Endothelial cell of umbilical vein (primary cell): ENCODE measurements at places on chromosomes 3 and 15. TPM values are rescaled to one million over a fixed set of nuclear protein-coding genes. Genes with fewer than 3 reads are reported as not detected.

GRCh38 chr3:133209871-133210550 is 171.8 kb downstream of the TMEM108 start:
- DNase-seq = no peak

GRCh38 chr15:38226608-38227266 is 25.9 kb upstream of the SPRED1 start:
- peak; percentile 78 for DNase-seq

- DNase-seq = no peak
Observed at GRCh38 chr3:25291481-25291905, 136.6 kb upstream of the RARB start.

- no peak for DNase-seq
Observed at GRCh38 chr3:68306571-68306970, 625.8 kb downstream of the TAFA4 start.

DNA sequence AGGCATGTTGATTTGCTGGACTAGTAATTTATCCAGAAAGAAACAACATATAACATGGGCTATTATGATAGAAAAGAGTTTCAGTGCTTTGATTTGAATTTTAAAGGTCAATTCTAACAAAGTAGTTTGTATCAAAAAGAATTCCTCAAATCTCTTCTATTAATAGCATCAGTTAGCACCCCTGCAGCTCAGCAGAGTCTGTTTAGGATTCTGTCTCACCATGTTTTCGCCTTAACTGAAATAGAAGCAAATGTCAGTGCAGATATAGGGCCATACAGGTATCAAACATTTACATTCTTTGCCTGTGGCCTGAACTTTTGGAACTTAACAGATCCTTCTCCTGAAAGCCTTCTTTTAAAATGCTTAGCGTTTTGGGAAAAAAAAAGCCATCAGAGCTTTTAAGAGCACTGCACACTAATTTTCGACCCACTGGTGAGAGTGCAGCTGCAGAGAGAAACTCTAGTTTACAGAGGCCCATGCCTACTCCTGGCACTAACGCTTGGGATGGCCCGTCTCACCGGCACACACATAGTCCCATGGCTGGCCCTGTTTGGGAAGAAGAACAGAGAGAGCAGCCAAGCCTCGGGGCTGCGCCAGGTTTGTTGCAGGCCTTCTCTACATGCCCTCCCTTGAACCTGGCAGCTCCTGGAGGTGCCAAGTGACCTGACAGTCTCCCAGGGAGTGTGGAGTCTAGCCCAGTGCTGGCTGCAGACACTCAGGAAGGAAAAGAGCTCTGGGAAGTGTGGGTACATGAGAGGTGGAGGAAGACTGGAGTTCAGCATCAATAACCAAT is 9.9 kb upstream of the PAQR9 start:
- no peak for DNase-seq

Gene C3orf20
- total RNA-seq = not detected in 2 replicates

- DNase-seq = no peak
Observed at GRCh38 chr15:66702787-66703539, 927 bp downstream of the SMAD6 start.
